ENCODE measurements at places on chromosomes 7 and 10.

GRCh38 chr10:51629934-51630639 lies 69.3 kb downstream of the CSTF2T start:
- DNase-seq: no peak

DNA sequence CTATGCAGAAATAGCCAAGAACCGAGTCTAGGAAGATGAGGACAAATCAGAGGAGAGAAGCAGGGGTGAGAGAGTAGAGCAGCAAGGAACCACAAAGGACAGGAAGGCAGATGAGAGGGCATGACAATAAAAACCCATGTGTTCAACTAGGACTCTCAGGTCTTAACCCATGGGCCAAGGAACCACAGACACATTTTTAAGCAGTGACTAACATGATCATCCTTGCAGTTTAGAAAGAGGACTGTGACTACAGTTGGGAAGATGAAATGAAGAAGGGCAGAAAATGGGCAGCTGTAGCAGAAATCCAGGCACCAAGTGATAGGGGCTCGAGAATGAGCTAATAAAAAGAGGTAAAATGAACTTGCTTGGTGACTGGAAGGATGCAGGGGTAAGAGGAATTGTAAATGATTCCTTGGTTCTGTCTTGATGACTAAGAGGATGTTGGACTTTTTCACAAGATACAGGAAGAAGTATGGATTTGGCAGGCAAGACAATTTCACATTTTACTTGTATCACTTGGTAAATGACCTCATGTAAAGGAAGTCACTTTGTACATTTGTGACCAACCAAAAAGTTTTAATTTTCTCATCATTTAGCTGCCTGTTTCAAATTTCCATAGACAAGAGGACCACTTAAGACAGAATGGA lies 22.8 kb downstream of the SGMS1 start:
- DNase-seq: peak; percentile 58

DNA sequence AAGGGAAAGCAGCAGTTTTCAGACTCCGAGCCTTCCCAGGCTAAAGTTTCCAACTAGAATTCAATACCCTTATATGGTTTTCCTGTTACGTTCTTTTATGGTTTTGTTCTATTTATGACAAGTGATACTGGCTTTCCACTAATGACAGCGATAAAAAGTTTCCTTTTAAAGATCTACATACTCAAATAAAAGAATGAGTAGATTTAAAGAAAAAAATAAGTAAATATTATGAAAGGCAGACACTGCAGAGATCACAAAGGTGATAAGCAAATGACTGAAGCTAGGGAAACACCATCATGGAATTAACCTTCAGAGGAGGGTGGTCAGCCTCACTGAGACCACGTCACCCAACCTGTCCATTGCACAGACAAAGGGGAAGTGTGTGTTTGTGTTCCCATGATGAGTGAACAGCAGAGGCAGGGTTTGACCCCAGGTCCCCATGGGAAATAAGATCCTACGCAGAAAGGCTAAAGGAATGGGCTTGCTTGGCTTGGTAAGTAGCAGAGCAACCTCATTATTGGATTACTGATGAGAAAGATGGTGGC lies 4.0 kb downstream of the VSIR start:
- peak; percentile 85 for DNase-seq

GRCh38 chr7:139600306-139600705 lies 76.8 kb downstream of the CLEC2L start:
- DNase-seq: no peak

GRCh38 chr7:69217516-69218350 lies 380.5 kb upstream of the AUTS2 start:
- DNase-seq: no peak

GRCh38 chr7:1225441-1226185 lies 7.1 kb upstream of the UNCX start:
- peak; percentile 96 for DNase-seq

DNA sequence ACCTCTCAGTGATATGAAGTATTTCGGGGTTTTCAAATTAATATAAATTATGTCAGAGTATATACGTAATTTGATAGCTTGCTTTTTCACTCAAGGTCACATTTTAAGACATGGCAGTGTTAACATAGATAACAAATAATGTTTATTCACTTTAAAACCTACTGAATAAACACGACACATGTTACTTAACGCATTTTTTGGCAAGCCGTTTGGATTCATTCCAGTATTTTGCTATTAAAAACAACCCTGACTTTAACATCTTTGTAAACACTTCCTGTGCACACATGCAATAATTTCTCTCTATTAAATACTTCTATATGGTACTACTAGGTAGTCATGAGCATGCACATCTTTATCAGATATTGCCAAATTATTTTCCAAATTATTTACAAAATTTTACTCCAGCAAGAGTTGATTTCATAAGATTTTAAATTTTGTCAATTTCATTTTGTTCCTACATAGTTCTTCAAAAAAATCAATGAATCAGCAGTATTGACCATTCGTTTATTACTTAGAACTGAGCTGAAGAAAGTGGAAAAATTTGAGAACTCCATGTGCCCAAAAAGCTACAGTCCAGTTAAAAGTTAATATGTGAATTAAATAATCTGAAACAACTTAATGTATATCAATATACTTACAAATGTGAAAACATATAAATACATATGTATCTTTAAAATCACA lies 26.8 kb upstream of the THSD7A start:
- no peak for DNase-seq

GRCh38 chr10:2543142-2543886 lies 524.0 kb upstream of the PFKP start:
- DNase-seq: no peak

DNA sequence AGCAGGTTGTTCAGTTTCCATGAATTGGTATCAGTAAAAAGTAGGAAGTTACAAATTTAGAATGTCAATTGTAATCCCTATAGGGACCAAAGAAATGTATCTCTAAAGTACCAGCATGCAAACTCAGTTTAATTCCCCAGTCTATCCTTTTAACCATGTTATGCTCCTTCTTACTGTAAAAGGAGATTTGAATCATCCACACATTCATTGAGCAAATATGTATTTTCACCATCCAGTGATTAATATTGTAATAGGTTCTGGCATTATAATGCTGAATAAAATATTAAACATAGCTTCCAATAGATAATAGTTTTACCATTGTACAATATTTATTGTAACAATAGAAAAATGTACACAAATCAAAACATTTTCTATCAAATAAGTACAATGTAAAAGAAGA lies 228.2 kb upstream of the SEMA3A start:
- DNase-seq: no peak

- DNase-seq: no peak
Observed at GRCh38 chr10:35442028-35442427, 105.7 kb downstream of the CCNY start.

DNA sequence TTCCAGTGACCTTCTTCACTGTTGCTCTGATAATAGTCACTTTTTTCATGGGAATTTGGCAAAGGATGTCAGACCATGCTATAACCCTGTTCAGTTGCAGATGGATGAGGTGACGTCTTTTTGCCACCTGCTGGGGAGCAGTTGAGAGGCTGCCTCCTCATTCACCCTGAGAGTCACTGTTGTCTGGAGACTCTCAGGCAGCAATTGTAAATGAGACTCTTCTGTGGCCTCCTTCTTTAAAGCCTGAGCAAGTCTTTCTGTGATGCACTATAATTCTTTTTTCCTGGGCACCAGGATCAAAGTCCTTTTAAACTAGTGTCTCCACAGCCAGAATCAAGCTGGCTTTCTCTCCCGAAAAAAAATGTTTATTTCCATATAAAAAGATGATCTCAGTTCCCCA lies 345.1 kb downstream of the ARL4A start:
- DNase-seq: no peak

DNA sequence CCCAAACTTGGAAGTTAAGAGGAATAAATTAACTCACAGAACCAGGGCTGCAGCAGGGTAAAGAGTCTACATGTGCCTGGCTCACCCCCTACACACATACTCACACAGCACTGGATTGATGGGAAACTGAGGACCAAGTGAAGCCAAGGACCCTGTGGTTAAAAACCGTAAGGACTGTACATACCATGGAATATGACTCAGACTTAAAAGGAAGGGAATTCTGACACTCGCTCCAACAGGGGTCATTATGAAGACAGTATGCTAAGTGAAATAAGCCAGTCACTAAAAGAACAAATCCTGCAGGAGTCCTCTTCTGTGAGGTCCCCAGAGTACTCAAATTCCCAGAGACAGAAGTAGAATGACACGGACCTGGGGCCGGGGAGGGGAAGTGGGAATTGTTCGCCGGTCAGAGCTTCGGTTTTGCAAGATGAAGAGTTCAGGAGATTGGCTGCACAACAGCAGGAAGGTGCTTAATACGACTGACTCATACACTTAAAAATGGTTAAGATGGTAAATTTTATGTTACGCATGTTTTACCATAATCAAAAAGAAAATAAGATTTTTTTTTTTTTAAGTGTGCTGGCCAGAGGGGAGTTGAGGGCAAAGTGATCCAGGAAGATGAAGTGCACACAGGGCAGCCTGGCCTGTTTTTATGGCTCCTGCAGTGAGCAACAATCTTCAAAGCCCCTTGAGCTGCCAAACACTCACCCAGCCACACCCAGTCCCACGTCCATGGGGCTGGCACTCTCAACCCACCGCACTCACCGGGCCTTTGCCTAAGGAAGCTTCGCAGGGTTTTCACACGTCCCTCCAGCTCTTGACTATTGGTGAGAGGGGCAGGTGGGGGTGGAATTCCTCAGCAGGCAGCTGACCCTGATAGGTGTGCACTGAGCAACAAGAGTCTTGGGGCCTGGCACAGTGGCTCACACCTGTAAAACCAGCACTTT lies 26.4 kb downstream of the DRGX start:
- peak; percentile 58 for DNase-seq

- peak; percentile 56 for DNase-seq
Observed at GRCh38 chr10:129768437-129769355, 195.4 kb downstream of the EBF3 start.

DNA sequence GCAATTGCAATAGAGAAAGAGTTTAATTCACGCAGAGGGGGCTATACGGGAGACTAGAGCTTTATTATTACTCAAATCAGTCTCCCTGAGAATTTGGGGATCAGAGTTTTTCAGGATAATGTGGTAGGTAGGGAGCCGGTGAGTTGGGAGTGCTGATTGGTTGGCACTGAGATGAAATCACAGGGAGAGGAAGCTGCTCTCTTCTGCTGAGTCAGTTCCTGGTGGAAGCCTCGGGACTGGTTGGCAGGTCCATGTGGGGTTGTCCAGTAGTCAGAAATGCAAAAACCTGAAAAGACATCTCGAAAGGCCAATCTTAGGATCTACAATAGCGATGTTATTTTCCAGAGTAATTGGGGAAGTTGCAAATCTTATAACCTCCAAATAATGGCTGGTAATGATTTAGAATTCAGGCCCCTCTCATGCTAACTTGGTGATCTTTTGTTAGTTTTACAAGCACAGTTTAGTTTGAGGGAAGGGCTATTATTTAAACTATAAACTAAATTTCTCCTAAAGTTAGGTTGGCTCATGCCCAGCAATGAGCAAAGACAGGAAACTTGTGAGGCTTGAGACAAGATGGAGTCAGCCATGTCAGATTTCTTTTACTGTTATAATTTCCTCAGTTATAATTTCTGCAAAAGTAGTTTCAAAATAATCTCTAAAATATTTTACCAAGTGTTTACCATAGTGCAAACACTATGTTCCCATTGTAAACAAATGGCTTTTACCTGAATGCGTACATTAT lies 39.4 kb upstream of the SLC25A13 start:
- DNase-seq: no peak

DNA sequence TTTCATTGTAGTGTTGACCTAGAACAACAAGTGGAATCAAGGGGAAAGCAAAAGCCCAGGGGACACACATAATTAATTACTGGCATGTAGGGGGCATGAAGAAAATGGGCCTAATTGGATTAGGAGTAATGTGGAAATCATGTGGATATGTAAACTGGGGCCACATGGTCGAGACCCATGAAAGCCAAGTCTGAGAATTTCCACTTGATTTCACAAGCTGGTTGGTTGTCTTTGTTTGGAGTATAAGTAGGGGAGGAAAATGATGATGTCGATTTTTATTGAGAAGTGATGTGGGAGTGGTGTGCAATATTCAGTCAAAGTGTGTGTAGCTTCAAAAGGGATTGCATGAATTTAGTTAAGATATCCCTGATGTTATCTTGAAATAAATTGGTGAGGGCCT lies 131.8 kb downstream of the LRRC4 start:
- no peak for DNase-seq

DNA sequence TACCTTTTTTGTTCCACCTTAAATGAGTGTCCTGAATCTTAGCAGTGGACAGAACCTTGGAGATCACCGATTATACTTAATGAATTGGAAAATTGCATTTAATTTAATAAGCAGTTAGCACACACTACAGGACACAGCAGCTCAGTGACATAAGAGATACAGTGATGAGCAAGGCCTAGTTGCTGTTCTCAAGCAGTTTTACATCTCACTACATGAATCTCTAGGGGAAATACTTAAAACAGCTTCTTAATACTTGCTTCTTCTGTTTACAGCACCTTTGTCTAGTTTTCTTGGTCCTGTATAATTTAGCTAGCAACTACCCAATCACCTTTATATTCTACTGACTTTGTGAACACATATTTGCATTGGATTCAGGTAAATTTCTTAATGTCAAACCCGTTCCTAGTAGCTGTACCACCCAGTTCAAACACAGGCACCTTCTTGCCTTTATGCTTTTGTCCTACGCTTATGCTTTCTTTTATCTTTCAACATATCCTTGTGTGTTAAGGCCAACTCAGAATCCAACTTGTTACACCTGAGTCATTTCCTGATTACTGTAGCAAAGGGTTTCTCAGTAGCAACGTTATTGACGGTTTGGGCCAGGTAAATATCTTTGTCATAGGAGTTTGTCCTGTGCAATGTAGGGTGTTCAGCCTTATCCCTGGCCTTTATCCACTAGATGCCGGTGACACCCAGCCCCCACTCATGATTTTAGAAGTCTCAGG lies 1.8 kb downstream of the STAM start:
- no peak for DNase-seq

GRCh38 chr10:83367036-83367435 lies 772.3 kb upstream of the GHITM start:
- DNase-seq: no peak

DNA sequence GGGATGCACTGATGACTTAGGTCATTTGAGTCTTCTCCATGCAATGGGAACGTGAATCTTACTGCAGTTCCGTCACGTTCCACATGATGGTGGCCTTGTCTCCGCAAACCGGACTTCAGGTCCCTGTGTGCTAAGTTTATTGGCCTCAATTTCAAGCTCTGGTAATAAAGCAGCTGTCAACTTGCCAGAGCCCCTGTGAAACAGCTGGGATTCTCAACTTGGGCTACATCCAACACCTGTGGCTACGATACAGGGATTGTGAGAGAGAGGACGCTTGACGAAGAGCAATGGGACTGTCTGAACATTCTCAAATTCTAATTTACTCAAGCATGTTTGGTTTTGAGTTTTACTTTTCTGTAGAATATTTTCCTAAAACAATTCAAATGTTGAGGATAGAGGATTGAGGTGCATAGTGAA lies 174.2 kb downstream of the PTN start:
- no peak for DNase-seq
